Thymus (tissue), 14 donors: ENCODE measurements at places on chromosomes 1 and 21. TPM values are rescaled to one million over a fixed set of nuclear protein-coding genes. Genes with fewer than 3 reads are reported as not detected.

KANK4 gene
- total RNA-seq, result 0.99 TPM

SAMSN1 gene
- total RNA-seq, result 42.9 TPM

PRKAA2 gene
- total RNA-seq, result 1.1 TPM

NTRK1 gene
- 1.6 TPM for total RNA-seq

OR2T27 gene
- not detected for total RNA-seq

EFNA1 gene
- total RNA-seq, result 14.5 TPM

OR2G6 gene
- total RNA-seq, result not detected

SPATA1 gene
- total RNA-seq, result 5.1 TPM

MYOC gene
- total RNA-seq, result 0.28 TPM

PRAMEF1 gene
- 0.05 TPM for total RNA-seq

HENMT1 gene
- 28.3 TPM for total RNA-seq

FCAMR gene
- total RNA-seq, result 0.19 TPM

TMEM61 gene
- total RNA-seq, result 0.66 TPM

TSTD1 gene
- total RNA-seq, result 73.0 TPM

MIER1 gene
- 42.7 TPM for total RNA-seq

OR6K3 gene
- total RNA-seq, result not detected

C1orf226 gene
- total RNA-seq, result 0.14 TPM

DONSON gene
- total RNA-seq, result 18.3 TPM

SDE2 gene
- 29.7 TPM for total RNA-seq

REG4 gene
- 0.76 TPM for total RNA-seq

NPHS2 gene
- 0.05 TPM for total RNA-seq

PRELP gene
- 0.09 TPM for total RNA-seq

DENND2C gene
- total RNA-seq, result 0.47 TPM

CIART gene
- total RNA-seq, result 3.4 TPM

KCNA3 gene
- total RNA-seq, result 22.9 TPM

RHBG gene
- 0.05 TPM for total RNA-seq

AXDND1 gene
- 0.19 TPM for total RNA-seq

PRR9 gene
- total RNA-seq, result 0.33 TPM

EPHA2 gene
- 1.4 TPM for total RNA-seq

DNAI4 gene
- total RNA-seq, result 14.3 TPM

FAM131C gene
- total RNA-seq, result 0.05 TPM

FCRL1 gene
- total RNA-seq, result 0.61 TPM

TRIM67 gene
- 0.05 TPM for total RNA-seq
